Effector CD4-positive, alpha-beta T cell (primary cell): ENCODE measurements at places on chromosomes 7 and 10.

GRCh38 chr7:27564881-27565482, 97.7 kb downstream of the HIBADH start:
- no peak for DNase-seq

GRCh38 chr7:133428876-133429275, 176.0 kb downstream of the EXOC4 start:
- DNase-seq: no peak

DNA sequence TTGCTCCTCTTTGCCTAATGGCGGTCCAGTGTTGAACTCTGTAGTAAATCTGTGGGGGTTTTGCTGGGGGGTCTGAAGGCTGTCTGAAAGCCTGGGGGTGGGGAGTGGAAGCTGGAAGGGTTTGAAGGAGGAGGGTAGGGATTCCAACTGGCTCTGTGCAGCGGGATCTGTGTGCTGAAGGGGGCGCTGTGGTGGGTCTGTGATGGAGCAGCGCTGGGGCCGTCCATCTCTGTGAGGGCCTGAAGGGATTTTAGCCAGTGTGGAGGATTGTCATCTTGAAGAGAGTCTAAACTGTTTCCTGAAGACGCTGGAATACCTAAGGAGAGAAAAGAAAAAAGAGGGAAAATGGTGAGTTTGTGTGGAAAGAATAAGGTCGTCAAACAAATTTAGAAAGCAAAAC, 129.2 kb downstream of the STRA8 start:
- DNase-seq: no peak

- no peak for DNase-seq
Measured at GRCh38 chr7:93232673-93233018, 480 bp downstream of the VPS50 start.

DNA sequence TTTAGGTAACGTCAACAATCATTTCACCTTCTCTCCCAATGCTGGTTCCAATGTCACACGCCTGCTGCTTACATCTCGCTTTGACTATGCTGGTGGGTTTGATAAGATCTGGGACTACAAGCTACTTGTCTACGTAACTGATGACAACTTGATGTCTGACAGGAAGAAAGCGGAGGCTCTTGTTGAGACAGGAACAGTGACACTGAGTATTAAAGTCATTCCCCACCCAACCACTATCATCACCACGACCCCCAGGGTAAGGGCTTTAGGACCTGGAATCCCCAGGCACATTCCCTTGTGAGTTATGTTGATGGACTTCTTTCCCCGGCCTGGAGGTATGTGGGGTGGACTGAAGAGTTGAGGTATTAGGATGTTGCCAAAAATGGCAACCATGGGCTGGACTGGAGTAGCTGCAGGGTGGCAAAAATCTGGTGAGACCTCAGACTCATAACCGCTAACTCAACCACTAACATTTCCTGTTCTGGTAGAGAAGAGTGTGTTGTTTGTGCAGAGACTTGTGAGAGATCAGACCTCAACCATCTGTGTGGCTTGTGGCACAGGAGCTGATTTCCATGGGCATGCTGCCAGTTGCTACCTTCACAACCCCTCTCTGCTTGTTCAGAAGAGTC, 59.2 kb downstream of the CDHR3 start:
- DNase-seq: peak; percentile 73

DNA sequence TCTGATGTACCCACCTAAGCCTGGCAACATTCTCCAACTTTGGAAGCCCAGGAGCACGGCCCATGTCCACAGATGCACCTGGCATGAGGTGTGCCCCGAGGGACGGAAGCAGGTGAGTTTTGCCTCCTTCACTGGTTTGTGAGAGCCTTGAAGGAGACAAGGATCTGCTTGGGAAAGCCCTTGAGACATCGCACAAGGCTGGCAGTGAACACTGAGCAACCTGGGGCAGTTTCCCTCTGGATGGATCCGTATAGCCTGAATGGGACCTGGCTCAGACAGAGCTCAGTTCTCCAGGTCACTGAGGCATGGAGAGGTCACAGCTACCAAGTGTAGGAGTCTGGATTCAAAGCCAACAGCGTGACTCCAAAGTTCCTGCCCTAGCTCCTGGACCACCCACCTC, 8.8 kb upstream of the NUPR2 start:
- DNase-seq: no peak

DNA sequence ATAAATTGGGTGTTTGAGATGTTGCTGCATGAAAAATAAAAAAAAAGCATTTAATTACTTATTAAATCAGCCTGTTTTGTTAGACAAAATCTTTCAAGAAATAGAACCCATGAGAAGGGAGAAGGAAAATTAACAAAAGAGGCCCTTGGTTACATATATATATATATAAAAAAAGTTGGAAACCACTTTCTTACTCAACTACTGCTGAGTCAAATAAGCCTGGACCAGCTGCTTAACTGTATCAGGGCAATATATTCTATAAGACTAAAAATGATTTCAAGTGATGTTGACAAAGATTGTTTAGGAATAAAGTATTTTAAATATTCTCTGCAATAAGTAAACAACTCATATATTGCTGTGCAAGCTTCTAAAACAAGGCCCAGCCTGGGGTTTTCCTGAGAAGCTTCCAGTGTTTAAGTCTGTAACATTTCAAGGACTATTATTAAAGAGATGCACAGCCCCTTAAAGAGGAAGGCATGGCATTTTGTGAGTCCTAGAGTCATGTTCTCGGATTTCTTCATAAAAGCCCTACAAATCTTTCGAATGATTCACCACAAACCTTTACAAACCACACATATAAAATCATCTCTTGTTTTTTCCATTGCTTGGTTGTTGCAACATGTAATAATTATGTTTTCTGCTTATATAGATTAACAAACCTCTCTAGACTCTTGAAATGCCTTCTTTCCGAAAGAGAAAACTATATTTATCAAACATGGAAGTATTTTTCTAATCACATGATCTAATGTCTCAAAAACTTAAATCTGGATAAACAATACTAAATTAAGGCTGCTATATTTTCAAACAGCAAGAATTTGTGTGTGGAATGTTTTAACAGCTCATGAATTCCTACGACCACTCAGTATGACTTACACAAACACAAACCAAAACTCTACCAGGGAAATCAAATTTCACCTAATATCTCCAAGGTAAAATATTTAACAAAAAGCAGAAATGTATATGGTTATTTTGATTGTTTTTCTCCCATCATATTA, 14.3 kb downstream of the JAZF1 start:
- DNase-seq: no peak

- DNase-seq: no peak
Measured at GRCh38 chr10:2463316-2463715, 604.0 kb upstream of the PFKP start.

DNA sequence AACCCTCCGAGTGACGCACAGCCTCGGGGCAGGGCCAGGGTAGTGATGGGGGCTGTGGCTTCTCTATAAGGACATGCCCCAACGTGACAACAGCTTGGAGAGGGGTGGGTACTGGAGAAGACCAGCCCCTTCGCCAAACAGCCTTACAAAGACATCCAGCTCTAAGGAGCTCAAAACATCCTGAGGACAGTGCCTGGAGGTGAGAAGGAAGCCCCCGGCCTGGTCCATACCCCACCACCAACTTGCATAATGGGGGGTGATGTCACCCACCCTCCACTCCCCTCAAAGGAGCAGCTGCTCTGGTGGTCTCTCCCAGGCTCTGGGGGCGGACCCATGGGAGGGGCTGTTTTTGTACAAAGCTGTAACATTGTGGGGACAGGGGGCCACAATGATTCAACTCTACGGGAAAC, 15.1 kb downstream of the PRSS2 start:
- DNase-seq: peak; percentile 72

DNA sequence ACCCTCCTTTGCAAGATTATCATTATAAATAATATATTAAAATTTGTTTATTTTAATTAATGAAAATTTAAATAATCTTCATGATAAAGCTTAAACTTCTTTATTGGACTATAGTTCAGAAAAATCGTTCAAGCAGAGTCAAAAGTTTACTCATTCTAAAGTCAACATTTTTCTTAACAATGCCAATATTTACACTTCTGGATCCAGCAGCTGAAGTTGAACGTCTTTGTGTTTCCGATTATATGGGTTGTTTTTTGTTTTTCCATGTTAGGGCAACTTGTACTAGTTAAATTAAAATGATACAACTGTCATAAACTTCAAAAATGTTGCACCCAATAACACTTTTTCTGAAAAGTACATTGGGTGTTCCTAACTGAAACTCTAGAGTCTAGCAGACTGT, 43.8 kb downstream of the GRB10 start:
- DNase-seq: no peak

GRCh38 chr7:29278337-29279069, 83.9 kb downstream of the CHN2 start:
- DNase-seq: no peak

GRCh38 chr10:105727131-105727530, 1086.0 kb downstream of the SORCS3 start:
- DNase-seq: no peak

- DNase-seq: no peak
Measured at GRCh38 chr10:110502851-110503301, 5.2 kb downstream of the DUSP5 start.

- DNase-seq: no peak
Measured at GRCh38 chr7:1240517-1241257, 8.0 kb downstream of the UNCX start.

GRCh38 chr10:28765641-28766040, 88.3 kb downstream of the BAMBI start:
- DNase-seq: no peak

DNA sequence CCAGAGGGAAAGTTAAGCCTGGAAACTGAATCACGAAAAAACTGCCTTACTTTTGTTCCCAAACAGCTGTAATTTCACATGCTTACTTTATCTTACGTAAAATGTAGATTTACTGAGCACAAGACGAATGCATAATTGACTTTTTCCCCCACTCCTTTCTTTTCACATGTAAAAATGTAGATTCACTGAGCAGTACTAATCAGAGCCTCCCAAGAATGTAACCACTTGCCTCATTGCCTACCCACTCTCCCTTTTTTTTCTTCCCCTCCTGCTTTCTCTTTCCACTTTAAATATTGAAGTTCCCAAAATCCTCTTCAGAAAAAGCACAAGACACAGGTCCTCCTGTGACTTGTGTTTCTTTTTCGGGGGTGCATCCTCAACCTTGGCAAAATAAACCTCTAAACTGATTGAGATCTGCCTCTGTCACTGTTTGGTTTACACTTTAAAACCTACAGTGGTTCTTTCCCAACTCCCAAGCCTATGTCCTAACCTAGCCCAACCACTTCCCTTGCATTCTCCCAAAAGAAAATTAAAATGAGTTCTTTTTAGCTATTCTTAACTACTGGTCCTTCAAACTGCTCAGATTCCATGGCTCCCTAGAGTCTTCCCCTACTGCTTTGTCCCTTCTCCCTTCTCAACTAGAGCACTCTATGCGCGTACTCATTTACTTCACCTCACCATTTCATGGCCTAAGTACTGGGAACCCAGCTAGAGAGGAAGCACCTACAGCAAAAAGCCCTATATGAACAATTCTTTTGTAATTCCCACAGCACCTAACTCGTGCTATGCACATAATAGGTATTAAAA, 236.6 kb upstream of the MKLN1 start:
- no peak for DNase-seq

DNA sequence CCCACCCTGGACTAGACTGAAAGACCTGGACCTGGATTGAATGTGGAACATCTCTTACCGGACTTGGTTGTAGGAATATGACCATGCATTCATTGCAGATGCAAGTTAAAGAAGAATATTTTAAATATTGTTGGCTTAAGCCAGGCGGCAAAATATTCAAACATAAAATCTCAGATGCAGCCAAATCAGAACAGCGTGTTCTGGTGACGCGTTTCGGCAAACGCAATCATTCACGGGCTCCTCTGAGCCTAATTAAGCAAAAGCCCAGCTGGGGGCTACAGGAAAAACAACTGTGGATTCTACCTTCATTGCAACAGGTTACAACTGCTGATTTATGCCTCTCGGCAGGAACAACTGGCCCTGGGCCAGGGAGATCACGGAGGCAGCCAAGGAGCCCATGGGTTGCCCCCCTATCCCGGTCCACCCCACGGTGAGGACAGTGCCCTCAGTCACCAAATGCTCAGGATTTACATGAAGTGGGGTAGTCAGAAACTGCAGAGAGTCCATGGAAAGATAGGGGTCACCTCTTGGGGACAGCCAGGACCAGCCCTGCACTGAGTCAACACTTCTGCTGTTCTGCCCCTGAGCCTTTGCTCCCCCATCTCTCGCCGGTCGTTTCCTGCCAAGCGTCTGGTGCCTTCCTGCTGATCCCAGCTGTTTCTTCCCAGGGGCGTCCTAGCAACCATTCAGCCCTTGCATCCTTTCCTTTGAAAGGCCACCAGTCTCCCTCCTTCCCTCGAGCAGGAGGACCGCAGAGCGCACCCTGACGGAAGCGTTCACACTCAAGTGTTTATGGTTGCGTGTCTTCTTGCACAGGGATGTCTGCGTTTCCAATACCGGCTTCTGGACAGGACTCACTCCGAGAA, 64.4 kb upstream of the SFMBT2 start:
- DNase-seq: no peak

- no peak for DNase-seq
Measured at GRCh38 chr7:47885309-47885986, 62.8 kb downstream of the PKD1L1 start.

DNA sequence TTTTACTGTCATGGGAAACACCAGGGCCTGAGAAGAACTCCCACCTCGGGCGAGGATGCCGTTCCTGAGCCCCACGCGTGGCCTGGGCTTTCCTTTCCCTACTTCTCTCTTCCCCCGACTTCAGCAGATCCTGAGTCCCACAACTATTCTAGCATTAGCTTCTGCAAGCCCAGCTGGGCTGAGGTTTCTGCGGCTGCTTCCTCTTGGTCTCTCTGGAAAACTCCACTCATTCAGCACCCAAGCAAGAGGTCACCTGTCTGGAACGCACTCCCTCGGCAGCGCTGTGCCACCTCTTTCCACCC, 761 bp upstream of the DOCK1 start:
- DNase-seq: no peak

DNA sequence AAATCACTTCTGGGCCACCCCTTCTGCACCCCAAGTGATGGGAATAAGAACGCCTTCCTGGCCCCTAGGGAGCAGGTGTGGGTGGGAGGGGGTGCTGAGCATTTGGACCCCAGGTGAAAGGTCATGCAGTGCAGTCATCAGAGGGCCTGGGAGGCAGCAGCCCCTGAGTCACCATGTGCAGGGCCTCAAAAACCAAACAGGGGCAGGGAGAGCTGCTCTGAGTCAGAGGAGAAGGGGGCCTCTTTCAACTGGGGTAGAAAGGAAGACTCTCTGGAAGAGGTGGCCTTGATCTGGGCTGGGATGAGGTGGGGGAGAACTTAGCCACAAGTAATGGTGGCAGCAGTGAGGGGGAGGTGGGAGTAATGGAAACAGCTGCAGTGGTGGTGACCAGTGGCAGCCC, 164.3 kb downstream of the BUB3 start:
- DNase-seq: no peak

DNA sequence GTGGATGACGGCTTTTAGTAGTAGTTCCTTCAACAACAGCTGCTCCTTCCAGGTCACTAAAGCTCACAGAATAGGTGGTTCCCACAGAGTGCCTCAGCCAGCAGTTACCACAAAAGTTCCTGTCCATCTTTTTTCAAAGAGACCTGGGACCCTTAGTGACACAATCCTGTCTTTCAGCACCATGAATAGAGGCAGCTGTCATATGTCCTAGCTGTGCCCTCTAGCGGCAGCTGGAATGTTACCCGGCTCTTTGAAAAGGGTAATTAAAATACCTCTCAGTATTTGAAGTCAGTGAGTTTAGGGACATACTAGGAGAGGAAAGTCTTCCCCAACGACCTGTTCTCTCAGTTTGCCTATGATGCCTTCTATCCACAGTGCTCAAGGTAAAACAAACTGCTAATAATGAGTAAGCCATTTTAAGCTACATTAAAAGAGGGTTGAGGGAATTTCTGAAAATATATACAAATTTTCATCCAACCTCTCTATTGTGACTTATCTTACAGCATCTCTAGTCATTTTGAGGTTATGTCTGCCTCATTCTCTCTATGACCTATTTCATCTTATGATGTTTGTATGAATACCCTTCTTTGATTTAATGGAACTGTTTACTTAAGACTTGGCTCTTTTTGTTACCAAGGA, 290.8 kb downstream of the NXPH1 start:
- no peak for DNase-seq
